ENCODE measurements at places on chromosomes 7 and 10.

DNA sequence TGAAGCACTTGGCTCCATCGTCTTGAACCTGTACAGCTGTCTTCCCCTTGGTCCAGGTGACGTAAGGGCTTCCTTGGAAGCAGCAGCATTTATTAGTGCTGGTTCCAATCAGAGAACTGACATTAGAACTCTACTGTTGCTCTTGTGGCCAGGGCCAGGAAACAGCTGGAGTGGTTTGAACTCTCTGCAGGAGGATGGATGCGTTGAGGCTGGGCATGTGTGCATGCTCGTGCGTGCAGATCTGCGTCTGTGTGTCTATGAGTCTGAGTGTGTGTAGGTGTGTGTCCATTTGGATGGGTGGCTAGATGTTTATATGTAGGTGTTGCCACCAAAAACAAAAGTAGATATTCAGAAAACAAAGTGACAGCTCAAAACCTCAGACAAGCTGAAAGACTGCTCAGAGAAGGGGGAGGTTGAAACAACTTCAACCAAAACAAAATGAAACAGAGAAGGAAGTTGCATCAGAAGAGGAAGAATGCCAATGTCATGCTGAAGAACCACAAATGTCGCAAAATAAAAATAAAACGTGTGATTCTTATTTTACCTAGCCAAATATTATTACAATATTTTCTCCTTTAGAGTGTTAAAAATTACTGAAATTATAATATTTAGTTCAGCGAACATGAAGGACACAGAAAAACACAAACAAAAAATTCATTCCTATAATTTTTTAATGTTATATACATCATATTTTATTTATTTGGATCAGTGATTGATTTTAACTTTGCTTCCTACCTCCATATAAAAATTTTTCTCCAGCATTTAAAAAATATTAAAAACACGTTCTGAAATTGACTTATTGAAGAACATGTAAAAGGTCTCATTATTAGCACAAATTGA is 96.1 kb upstream of the MKLN1 start:
- DNase-seq = no peak

DNA sequence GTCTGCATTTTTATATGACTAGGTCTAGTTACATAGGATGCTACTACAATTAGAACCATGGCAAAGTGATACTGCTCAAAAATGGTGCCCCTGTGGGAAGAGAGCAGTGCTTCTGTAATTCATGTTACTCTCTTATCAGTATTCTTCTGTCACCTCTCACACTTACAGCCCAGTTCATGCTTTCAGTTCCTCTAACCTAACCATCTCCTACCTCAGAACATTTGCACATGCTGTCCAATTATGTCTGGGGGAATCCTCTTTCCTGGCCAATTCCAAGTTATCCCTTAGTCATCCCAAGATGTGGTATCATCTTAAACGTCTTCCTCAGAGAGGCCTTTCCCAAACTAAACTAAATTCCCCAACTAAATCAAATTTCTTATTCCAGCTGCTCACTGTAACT is 190.2 kb downstream of the RELN start:
- DNase-seq = no peak

DNA sequence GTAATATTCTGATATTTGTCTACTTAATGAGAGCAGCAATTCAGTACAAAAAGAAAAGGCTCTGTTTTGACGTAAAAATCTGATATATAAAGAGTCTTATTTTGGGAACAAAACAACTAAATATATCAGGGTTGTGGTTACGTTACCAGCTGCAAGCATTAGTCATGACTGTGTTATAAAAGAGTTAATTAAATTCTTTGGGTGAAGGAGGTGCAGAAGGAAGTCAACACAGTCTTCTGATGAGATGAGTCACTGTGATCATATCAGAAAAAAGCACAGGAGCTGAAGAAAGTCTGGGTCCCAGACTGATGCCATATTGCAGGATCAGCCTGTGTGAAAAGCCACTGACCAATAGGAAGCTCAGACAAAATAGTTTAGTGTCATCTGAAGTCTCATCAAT is 234.3 kb upstream of the TEX47 start:
- no peak for DNase-seq

- DNase-seq = no peak
These were observed 157.4 kb upstream of the TMEM196 start for GRCh38 chr7:19930851-19931250.

DNA sequence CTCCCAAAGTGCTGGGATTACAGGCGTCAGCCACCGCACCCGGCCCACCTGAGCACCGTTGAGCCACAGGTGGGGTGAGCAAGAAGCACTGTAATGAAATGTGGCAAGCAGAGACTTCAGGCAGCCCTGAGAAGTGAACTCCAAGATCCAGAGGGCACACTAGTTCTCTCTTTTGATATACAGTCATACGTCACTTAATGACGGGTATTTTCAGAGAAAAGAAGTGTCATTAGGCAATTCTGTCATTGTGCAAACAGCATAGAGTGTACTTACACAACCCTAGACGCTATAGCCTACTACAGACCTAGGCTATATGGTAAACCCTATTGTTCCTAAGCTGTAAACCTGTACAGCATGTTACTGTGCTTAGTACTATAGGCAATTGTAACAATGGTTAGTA is 7.9 kb downstream of the PANK1 start:
- no peak for DNase-seq

GRCh38 chr10:51886438-51887068 is 187.2 kb upstream of the CSTF2T start:
- DNase-seq = no peak

GRCh38 chr10:92291616-92291865 is 574 bp downstream of the MARCHF5 start:
- DNase-seq = no peak

DNA sequence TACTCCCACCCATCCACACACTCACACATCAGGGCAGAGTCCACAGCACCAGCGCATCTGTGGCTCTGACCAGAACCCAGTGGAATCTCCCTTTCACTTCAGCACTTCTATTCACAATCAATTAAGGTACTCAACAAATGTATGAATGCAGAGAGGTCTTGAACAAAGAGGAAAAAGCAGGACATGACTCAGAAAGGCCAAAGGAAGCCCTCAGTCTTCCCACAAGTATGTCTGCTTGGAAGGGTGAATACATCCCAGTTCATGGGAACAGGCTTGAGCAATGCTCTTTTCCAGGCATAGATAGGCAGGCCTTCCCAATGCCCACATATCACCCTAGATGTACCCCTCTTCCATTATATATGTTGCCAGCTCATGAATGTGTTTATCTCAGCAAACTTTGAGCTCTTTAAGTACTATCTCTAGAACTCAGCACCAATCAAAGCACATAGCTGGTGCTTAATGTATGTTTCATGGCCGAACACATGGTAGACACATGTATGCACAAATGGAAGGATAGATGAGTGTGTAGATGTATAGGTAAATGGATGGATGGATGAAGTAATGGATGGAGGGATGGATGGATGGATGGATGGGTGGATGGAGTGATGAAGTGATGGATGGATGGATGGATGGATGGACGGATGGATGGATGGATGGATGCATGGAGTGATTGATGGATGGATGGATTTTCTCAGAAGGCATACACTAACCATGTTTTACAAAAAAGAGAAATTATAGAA is 507.6 kb downstream of the GRID1 start:
- DNase-seq = no peak

- no peak for DNase-seq
These were observed 36.7 kb downstream of the UNCX start for GRCh38 chr7:1269336-1269890.

GRCh38 chr7:127158659-127159058 is 94.1 kb downstream of the GRM8 start:
- no peak for DNase-seq

All from C1 segment of cervical spinal cord (tissue), 14 donors.